ENCODE measurements at places on chromosomes 16 and 17. TPM values are rescaled to one million over a fixed set of nuclear protein-coding genes. Genes with fewer than 3 reads are reported as not detected.

Gene C16orf92
- total RNA-seq = not detected

Gene ABCC3
- 63.4 TPM for total RNA-seq

- no peak for DNase-seq
Observed at GRCh38 chr16:74438492-74438979, 17.3 kb upstream of the CLEC18B start.

DNA sequence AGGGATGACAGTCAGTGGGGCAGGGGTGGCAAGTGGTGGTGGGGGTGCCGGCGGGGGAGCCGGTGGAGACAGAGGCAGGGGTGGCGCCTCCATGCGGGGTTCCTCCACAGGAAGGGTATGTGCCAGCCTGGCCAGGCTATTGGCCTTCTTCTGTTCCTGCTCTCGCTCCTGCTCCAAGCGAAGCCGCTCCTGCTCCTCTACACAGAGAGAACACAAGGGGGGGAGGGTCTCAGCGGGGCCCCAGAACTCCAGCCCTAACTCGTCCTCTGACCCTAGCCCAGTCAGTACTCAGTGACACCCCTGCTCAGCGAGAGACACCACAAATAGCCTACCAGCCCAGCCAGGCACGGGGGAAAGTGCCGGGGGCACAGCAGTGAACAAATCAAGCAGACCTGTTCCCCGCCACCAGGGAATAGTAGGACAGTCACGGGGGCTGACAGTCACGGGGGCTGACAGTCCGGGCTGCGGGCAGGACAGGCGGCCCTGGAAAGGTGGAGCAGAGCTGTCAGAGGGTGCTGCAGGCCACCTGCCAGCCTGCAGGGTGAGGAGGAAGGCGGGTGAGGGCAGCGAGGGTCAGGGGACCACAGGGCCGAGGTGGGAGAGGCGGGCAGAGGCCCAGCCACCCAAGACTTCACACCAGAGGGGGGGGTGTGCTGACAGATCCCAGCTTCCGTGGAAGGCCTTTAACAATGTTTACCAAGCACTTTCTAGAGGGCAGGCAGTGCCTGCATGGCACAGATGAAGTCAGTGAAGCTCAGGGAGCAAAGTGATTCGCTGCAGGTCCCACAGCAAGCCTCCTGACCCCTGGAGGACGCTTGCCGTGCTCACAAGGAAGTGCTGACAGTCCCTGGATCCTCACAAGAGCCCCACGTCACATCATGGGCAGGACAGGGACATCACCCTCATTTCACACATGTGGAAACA is 5.3 kb downstream of the MNT start:
- no peak for DNase-seq

GRCh38 chr16:27444015-27444414 is 42.0 kb downstream of the IL21R start:
- DNase-seq = no peak

DNA sequence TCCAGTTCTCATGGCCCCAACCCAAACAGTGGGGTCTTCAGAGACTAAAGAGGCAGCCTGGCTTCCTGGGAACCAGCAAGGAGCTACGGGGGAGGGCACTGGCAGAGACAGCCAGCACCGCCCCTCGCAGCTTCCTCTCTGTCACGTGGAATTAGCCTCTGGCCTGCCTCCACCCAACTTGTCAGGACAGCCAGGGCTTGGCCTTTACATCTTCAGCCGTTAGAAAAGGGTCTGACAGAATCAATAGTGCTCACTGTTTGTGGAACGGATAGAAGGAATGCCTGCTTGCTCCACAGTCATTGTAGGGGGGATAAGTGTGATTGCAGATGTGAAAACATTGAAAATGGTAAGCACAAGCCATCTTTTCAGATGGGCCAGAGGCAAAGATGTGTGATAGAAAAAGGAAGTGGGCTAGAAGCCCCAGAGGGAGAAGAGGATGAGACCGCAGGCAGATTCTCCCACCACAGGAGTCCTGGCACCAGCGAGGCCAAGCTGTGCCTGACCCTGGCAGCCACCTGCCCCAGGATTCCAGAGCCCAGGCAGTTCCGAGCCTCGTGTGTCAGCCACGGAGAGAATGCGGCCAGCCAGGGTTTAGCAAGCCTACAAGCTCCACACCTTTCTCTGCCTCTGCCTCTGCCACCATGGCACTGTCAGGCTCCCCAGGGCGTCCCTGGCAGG is 18.6 kb downstream of the GRIN2C start:
- DNase-seq = no peak

DNA sequence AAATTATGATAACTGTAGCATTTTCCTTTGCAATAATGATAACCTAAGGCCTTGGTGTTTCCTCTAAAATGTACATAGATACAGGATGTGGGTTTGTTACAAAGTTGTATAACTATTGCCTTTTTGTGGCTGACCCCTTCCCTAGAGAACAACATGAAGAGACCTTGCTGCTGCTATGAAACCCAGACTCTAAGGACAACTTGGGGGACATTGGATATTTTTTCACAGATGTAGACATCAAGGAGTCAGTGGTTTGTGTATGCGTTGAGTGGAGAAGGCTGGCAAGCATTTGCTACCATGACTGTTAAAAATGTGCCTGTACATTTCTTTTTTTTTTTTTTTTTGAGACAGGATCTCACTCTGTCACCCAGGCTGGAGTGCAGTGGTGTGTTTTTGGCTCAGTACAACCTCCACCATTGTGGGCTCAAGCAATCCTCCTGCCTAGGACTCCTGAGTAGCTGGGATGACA is 12.3 kb downstream of the HMOX2 start:
- DNase-seq = no peak

DNA sequence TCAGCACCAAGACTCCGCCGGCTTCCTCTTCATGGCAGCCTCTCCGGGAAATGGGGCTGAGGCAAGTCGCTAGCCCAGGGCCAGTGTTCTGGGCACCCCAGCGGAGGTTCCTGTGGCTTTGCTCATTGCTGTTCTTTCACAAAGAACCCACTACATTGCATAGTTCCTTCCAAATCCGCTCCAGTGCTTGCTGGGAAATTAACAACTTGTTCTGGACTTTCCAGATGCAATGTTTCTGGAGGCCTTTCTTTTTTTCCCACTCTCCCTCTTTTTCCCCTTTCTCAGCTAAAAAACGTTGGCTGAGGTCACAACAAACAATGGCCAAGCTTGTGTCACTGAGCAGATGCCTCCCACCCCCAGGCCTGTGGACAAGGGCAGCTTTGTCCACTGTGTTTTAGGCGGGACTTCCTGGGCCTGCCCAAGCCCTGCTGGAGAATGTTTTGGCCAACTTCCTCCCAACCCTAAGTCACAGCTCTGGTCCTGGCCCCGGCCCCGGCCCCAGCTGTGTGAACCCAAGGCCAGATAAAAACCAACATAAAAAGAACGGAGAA is 131.5 kb upstream of the RCVRN start:
- DNase-seq = peak; percentile 21

DNA sequence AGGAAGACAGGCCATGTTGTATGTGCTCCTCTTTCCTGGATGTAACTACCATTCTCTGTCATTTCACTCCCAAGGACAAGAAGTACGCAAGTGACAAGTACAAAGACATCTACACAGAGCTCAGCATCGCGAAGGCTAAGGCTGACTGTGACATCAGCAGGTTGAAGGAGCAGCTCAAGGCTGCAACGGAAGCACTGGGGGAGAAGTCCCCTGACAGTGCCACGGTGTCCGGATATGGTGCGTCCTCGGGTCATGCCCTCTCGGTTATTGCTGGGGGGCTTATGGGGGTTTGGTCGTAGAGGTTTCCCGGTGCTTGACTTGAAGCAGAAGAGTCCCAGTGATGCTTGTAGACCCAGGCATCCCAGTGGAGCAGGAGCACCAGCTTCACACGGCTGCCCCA is 29.0 kb downstream of the PLD6 start:
- DNase-seq = no peak

- DNase-seq = peak; percentile 18
Observed at GRCh38 chr16:83733301-83733700, 74.5 kb upstream of the HSBP1 start.

Measured in pancreas (tissue), 10 donors.